Islet precursor cell (in vitro differentiated cells): ENCODE measurements at places on chromosomes 4 and X.

DNA sequence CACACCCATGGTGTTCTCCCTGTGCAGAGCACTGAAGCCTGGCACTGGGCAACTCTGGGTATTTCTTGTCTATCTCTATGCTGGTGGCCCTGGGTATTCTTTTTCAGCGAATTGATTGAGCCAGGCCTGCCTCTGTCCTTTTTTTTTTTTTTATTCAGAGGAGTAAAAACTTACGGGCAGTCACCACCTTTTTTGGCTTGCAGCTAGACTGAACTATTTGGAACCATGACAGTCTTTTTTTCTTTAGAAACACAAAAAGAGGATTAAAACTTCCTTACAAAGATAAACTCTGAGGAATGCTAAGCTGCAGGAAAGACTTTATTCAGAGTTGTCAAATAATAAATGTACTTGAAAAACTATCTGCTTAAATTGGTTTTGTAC is 119.2 kb upstream of the STIM2 start:
- no peak for DNase-seq

GRCh38 chr4:168531305-168531704 is 34.5 kb downstream of the PALLD start:
- peak; percentile 61 for DNase-seq

DNA sequence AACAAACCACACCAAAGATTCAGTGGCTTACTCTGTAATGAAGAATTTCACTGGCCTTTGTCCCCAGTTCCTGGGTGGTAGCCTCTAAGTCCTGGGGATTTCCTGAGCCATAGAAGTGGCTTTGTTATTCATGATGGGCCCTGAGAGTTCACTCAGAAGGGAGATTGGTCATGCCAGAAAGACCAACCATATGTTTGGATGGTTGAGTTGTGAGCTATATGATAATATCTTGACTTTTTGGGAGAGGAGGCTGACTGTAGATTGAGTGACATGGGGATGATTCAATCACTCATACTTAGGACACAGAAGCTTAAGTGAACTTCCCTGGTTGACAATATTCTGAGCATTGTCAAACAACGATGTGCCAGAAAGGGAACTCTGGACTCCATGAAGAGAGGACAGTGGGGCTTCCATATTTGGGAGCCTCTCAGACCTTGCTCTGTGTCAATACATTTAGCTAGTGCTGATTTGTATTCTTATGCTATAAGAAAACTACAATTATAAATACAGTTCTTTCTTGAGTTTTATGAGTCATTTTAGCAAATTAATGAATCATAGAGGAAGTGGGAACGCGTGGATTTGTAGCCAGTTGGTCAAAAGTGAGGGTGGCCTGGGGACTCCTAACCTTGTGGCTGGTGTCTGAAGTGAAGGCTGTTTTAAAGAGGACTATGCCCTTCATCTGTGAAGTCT is 392.0 kb downstream of the GBA3 start:
- no peak for DNase-seq

GRCh38 chrX:149370097-149370496 is 135.0 kb downstream of the IDS start:
- no peak for DNase-seq

GRCh38 chrX:13965531-13965930 is 64.2 kb downstream of the GEMIN8 start:
- DNase-seq, result no peak

GRCh38 chr4:149700272-149700671 is 115.4 kb downstream of the IQCM start:
- no peak for DNase-seq

DNA sequence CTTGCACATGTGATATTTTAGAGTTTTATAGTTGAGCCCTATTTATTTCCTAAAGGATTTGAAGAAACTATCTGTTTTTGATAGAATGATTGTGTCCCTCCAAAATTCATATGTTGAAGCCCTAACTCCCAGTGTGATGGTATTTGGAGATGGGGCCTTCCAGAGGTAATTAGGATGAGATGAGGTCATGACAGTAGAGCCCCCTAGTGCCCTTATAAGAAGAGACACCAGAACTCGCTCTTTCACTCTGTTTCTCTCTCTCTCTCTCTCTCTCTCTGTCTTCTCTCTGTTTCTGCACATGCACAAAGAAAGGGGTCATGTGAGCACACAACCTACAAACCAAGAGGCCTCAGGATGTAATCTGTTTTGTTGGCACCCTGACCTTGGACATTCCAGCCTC is 921.9 kb upstream of the DIAPH2 start:
- peak; percentile 42 for DNase-seq

DNA sequence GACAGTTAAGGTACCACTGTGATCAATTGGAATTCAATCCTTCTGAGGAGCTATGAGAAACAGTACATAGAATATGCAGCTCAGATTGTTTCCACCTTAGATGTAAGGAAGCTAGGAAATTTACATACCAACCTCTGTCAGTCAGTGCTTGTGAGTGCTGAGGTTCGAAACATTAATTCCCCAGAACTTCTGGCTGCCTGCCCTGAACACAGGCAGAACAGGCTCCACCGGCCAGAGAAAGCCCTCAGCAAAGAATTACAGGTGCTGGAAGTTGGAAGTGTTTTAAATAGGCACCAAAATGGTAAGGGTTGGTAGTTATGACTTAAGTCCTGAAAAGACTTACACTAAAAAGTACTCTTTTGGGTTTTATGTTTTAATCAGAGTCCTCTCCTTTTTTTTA is 651.8 kb downstream of the C4orf33 start:
- peak; percentile 57 for DNase-seq

DNA sequence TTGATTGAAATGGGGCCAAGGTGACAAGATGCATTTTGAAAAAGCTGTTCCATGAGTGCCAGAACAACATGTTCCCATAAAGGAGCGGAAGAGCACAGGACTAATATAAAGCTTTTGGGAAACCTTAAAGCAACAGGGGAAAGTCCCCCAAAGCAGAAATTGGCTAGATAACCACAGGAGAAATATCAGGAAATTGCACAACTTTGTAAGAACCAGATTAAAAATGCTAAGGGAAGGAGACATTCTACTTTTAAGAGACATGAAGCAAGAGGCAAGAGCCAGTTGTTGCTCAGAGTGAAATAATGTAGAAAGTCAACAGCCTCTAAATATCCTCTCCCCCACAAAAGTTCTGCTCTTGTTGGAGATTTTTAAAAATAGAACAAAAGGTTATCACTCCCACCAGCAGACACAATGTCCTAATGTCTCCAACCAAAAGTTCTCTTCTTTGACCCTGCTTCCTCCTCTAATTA is 85.2 kb upstream of the LNX1 start:
- DNase-seq, result no peak

GRCh38 chr4:130632731-130633604 is 1537.0 kb downstream of the C4orf33 start:
- peak; percentile 55 for DNase-seq

GRCh38 chr4:41456559-41457101 is 81.3 kb upstream of the LIMCH1 start:
- peak; percentile 56 for DNase-seq

DNA sequence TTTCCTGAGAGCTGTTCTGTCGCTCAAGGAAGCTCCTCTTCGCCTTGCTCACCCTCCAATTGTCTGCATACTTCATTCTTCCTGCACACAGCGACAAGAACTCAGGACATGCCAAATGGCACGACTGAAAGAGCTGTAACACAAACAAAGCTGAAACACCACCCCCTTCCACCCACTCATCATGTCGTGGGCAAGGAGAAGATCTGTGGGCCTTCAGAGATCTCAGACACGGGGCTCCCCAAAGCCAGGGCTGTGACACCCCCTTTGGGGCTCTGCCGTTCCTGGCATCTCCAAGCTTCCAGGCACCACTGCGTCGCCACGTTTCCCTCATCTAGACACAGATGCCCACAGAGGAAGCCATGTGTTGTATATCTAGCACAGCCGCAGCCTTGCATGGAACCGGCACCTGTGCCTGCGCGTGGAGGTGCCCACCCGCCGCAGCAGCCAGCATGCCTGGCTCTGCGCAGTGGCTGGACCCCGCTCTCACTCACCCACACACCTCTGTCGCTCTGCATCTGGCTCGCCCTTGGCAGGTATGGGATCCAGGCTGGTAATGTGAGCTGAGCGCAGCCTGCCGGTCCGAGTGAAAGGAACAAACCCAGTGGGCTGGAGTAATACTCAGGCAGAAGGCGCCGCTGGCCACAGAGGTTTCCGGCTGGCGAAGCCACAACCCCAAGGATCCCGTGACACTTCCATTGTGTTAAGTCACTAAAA is 676.4 kb upstream of the INTU start:
- no peak for DNase-seq

DNA sequence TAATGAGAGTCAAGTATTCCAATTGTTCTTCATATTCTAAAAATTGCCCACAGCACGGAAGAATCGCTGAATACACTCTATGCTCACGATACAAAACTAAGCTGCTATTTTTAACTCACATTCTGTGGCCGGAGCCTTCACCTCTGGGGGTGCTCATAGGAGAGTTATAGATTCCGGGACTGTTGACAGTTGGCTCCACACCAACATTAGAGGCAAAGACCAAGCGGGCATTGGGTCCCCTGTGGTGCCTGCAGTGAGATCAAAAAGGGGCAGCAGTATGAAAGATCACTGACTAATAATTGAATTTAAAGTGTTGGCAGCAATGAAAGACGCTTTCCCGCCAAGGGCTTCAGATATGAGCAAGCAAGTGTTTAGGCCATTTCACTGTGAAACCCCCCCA is 146.0 kb downstream of the TMEM144 start:
- DNase-seq, result no peak

- DNase-seq, result no peak
Measured at GRCh38 chrX:25175743-25176142, 160.0 kb upstream of the ARX start.

DNA sequence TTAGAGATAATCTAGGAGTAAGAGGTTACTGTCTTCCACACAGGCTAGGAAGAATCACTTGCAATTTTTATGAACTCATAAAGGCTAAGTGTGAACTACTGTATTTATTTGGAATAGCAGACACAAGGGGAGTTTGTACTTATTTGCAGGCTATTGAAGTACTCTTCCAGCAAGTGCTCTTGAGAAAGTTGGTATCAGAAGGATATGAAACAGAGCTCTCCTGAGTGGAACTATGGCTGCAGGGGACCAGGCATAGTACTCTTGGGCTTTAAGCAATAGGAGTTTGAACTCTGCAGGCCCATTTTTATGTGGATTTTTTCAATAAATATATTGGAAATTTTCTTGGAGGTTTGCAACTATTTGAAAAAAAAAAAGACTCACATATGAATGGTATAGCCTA is 756.3 kb upstream of the ATOH1 start:
- no peak for DNase-seq

- no peak for DNase-seq
Measured at GRCh38 chr4:77336411-77337142, 179.6 kb downstream of the CCNG2 start.

GRCh38 chr4:183499389-183499788 is 5.5 kb upstream of the ING2 start:
- no peak for DNase-seq

DNA sequence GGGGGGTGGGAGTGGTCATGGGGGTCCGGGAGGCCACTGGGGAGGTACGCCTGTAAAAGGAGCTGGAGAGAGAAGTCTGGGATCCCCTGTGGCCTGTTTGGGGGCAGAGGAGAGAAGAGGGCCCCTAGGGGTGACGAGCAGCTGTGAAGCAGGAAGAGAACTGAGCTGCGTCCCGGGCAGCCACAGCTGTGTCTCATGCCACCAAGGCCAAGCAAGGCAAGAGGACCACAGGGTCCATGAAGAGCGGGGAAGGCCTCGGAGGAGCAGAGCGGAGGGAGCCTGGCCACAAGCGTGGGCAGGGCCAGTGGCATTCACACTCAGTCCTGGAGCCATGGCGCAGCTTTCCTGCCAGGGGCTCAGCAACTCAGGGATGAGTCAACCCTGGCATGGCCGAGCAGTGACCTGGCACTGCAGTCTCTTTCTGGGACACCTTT is 13.6 kb upstream of the NAT8L start:
- DNase-seq, result peak; percentile 40

DNA sequence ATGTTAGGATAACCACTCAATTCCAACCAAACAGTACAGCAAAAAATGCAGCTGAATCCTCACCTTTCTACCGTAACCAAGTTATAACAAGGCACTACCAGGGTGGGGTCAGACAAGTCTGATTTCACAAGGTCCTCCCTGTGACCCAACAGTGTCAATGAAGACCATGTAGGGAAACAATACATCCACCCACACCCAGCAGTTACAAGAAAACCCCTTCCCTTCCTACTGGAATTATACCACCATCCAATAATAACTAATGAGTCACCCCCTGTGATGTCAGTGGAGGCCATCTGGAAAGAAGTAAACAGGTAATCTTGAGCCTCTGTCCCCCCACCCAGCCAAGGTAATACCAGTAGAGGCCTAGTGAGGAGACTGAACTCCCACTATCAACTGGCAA is 117.6 kb downstream of the FGF16 start:
- DNase-seq, result no peak

- DNase-seq, result no peak
Measured at GRCh38 chr4:97110506-97110905, 1032.8 kb downstream of the STPG2 start.

GRCh38 chrX:102832661-102833060 is 104.4 kb upstream of the RAB40AL start:
- peak; percentile 74 for DNase-seq

DNA sequence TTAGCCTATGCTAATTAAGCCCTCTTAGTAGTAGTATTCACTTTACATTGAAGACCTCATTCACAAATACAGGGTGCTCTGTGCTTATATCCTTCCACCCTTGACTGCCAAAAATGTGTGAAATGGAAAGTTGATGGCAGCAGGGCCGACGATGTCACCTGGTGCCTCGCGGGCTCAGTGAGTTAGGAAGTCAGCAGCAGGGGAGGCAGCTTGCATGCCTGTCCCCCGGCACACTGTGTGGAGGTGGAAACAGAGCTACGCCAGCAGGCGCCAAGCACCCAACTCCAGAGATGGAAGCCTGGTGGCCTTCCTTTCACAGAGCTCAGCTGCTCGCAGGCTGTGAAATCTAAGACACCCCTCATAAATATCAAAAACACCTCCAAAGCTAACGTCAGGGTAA is 8.4 kb downstream of the MSL3 start:
- no peak for DNase-seq

- no peak for DNase-seq
Measured at GRCh38 chrX:31337332-31337731, 265.5 kb upstream of the FTHL17 start.

DNA sequence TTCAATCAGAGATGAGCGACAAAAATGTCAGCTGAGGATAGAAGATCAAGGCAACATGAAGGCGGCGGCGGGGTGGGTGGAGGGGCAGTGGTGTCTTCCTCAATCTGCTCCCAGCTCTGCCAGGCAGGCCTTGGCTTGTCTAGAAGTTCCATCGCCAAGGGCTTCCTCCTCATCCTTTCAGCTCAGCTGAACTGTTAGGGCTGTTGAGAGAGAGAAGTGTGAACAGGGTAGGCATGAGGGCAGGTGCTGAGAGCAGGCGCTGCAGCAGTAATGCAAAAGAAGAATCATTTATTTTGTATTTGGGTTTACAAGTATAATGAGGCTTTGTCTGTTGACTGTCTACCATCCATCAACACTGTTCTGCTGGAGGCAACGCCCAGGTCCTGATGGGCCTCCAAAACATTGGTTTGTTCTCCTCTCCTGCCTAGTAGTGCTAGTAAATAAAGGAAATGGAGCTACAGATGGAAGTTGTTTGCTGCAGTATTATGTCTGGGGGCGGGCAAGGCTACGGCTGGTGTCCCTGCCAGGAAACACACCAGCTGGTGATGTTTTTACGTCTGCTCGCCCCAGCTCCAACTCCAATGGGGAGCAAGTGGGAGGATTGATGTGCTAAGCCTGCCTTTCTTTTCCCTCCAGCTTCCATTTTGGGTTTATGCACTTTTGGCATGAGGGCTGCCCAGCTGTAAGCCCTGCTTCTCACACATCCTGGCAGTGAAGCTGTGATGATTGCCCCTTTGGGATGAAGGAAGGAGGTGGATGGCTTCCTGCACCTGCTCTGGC is 139.4 kb upstream of the BOD1L1 start:
- DNase-seq, result no peak

GRCh38 chrX:153433161-153433680 is 12.6 kb downstream of the TREX2 start:
- no peak for DNase-seq
